ENCODE measurements at places on chromosomes 5 and 9. TPM values are rescaled to one million over a fixed set of nuclear protein-coding genes. Genes with fewer than 3 reads are reported as not detected.

NMUR2 gene
- total RNA-seq: not detected

FAM78A gene
- total RNA-seq: 0.59 TPM

FAM174A gene
- 20.0 TPM for total RNA-seq

DCANP1 gene
- total RNA-seq: not detected

GPSM1 gene
- total RNA-seq: 35.2 TPM

PCYOX1L gene
- total RNA-seq: 4.6 TPM

PPIC gene
- 131 TPM for total RNA-seq

UBQLN1 gene
- total RNA-seq: 53.6 TPM

PCDHA8 gene
- total RNA-seq: under 0.01 TPM

TRIM36 gene
- 0.12 TPM for total RNA-seq

FBP2 gene
- not detected for total RNA-seq

PGM5 gene
- 44.2 TPM for total RNA-seq

IL4 gene
- not detected for total RNA-seq

WNT8A gene
- not detected for total RNA-seq

SPACA9 gene
- 3.2 TPM for total RNA-seq

HBEGF gene
- total RNA-seq: 12.0 TPM

FREM1 gene
- total RNA-seq: under 0.01 TPM

FLT4 gene
- total RNA-seq: not detected

GNA14 gene
- total RNA-seq: 2.6 TPM

STK32A gene
- total RNA-seq: 0.82 TPM

FCN2 gene
- total RNA-seq: not detected

GRM6 gene
- not detected for total RNA-seq

ANGPTL2 gene
- 3.8 TPM for total RNA-seq

PRDM9 gene
- not detected for total RNA-seq

CCDC69 gene
- total RNA-seq: 5.9 TPM

PSD2 gene
- total RNA-seq: under 0.01 TPM

KCNN2 gene
- total RNA-seq: not detected

FER gene
- 31.0 TPM for total RNA-seq

ANKRD34B gene
- total RNA-seq: not detected

NDUFAF2 gene
- total RNA-seq: 27.7 TPM

SH3RF2 gene
- total RNA-seq: 0.59 TPM

LCN15 gene
- total RNA-seq: not detected

C1QTNF2 gene
- total RNA-seq: 0.35 TPM

IRX1 gene
- 4.4 TPM for total RNA-seq

DAB2IP gene
- total RNA-seq: 7.7 TPM

RPS23 gene
- 3,739 TPM for total RNA-seq

IQGAP2 gene
- 1.2 TPM for total RNA-seq

HNRNPA0 gene
- total RNA-seq: 10.3 TPM

IGFBPL1 gene
- not detected for total RNA-seq

GDA gene
- total RNA-seq: not detected

RNF183 gene
- total RNA-seq: not detected

STPG3 gene
- not detected for total RNA-seq

PCDHB4 gene
- 0.23 TPM for total RNA-seq

GPRIN1 gene
- 0.70 TPM for total RNA-seq

ARID3C gene
- 0.08 TPM for total RNA-seq

FGF10 gene
- not detected for total RNA-seq

PCDHB15 gene
- total RNA-seq: 0.70 TPM

SLC34A3 gene
- not detected for total RNA-seq

SLC2A8 gene
- 4.9 TPM for total RNA-seq

PCDHGB4 gene
- total RNA-seq: 22.8 TPM

RFX3 gene
- 2.0 TPM for total RNA-seq

PCDHGB1 gene
- 2.4 TPM for total RNA-seq

PDE8B gene
- total RNA-seq: not detected

CHSY3 gene
- total RNA-seq: 4.0 TPM

ZNF367 gene
- total RNA-seq: 0.47 TPM

PROB1 gene
- 0.38 TPM for total RNA-seq

GABRA1 gene
- total RNA-seq: not detected

Measured in smooth muscle cell of the coronary artery (primary cell).